ENCODE measurements at places on chromosomes 3 and 15.
A peak's percentile ranks its signal among the peaks of the same experiment; 100 is the strongest.

- DNase-seq = no peak
Measured at GRCh38 chr3:189099031-189099471, 72.7 kb upstream of the TPRG1 start.

DNA sequence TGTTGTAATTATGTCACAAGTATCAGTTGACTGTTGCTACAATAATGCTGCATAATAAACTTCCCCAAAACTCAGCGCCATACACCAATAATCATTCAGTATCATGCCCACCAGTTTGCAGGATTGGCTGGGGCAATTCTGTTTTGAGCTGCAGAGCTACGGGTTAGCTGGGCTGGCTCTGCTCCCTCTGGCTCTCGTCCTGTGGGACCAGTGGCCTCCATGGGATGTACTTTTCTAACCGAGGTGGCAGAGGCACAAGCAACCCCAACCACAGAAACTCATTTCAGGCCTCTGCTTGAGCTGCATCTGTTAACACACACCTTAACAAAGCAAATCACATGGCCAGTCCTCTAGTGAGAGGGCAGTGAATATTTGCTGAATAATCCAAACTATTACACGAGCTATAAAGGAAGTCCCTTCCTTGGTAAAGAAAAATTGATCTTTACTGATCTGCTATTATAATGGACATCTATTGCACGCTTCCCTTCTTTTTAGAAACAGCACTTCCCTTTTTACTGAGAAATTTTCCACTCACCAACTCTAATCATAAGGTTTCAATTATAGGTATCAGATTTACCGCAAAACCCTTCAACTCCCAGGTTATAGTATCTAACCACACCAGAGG is 10.9 kb upstream of the BCL2A1 start:
- no peak for DNase-seq

DNA sequence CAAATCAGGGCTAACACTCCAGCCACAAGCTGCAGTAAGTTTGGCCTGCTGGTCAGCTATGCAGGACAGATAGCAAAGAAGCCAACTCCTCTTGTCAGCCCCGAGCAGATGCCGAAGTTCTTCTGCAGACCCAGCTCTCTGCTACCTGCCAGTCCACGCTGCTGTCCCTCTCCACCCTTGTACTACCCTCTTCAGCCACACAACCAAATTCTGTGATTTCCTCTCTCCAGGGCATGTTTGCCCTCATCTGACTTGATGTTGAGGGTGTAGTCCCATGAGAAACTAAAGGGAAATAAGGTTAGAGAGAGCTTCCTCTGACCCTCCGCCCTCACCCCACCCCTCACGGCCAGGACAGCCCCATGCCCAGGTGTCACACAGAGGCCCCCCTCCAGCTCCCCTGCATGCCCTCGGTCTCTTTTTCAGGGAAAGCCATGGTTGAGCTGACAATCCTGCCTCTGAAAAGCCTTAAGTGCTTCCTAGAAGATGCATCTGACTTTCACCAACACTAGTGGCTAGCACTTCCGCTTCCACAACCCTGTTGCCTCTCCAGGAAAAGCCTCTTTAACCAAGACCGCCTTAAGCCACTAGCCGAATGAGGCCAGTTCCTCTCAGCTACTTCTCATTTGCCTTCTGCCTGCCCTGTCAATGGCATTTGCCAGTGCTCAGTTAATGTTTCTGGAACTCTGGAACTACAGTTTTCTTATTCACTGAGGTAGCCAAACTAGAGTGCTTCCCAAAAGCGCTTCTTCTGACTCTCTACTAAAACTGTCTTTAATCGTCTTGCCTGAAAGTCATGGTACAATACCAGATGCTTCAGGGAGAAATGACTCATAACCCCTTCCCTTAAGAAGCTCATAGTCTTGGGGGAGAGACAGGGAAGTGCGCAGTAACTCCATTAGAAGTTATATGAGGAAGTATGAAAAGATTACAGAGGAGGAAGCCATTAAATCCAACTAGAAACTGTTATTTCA is 300.4 kb upstream of the STT3B start:
- DNase-seq = no peak

- no peak for DNase-seq
Measured at GRCh38 chr15:92454555-92455105, 60.9 kb downstream of the ST8SIA2 start.

- DNase-seq = peak; percentile 46
Measured at GRCh38 chr15:59917504-59918157, 86.5 kb upstream of the FOXB1 start.

DNA sequence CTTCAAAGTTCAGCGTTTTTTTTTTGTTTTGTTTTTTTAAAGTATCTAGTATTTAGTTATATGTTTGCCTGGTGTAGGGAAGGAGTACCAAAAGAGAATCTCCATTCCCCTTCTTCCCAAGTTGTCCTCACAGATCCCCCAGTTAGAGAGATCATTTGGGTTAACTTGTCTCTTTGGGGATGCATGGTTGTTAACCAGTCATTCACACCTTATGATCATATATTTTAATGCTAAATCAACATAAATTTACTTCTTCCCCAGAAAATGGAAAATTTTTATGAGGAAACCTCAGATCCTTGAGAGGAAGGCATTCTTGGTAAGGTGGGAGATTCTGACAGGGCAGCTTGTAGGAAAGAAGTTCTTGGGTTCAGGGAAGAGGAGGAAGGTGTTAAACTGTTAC is 1.5 kb upstream of the MGA start:
- DNase-seq = no peak

GRCh38 chr15:37524601-37525000 is 409.8 kb upstream of the TMCO5A start:
- DNase-seq = no peak

DNA sequence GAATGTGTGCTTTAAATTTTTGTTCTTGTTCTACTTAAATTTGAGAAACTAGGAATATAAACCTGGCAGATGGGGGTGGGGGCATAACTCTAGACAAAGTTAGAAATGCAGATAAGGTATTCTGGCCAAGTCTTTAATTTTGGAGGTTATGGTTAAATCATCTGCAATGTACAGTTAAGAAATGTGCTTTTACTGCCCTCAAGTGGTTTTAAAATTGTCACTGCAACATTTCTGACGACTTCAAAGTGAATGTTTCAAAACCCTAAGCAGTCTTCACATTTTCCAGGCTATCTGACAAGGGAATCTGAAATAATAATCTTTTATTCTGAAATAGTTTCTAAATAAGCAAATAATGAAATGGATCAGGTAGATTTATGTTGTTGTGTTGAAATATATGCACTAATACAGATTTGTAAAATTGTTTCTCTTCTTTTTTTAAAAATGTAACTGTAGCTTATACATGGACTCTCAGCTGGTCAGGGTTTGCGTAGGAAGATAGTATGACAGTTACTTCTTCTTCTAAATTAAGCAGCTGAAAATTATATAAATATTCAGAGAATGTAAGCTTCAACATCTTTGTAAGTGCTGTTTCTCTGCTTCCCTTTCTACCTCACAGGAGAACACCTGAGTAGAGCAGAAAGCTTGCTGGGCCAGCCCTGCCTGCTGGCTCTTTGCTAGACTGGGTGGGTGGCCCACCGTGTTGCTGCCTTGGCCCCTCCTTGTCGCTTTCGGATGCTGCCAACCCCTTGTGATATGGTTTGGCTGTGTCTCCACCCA is 45.0 kb downstream of the SUCNR1 start:
- DNase-seq = no peak

DNA sequence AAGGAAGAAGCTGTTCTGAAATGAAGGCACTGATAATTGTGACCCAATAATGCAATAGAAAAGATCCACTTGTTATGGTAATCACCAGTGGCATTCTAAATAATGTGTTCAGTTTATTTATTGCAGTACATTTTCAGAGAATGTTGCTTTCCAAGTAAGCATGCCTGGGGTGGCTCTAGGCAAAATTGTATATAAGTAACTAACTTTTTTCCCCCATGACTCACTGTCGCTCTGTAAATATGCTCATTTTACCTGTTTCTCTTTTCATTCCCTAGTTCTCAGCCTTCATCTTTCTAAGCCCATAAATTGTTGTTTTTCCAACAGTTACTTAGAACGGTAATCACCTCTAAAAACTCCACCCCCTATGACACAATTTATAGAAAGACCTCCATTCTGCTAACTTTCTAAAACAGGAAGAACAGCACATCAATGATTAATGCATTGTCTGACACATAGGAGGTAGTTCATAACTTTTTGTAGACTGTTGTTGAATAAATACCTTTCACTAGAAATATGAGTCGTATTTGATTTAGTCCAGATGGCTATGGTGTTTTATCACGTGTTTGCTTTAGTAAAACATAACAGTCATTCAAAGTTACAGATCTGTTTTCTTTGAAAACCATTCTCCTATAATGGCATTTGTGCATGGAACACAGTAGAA is 143.1 kb downstream of the LSAMP start:
- no peak for DNase-seq

- peak; percentile 48 for DNase-seq
Measured at GRCh38 chr3:146469150-146470017, at the start of gene PLSCR2. Gene PLSCR2 (minus strand): TSS chr3:146469561. CDS start chr3:146459904, 9,657 bp downstream.

DNA sequence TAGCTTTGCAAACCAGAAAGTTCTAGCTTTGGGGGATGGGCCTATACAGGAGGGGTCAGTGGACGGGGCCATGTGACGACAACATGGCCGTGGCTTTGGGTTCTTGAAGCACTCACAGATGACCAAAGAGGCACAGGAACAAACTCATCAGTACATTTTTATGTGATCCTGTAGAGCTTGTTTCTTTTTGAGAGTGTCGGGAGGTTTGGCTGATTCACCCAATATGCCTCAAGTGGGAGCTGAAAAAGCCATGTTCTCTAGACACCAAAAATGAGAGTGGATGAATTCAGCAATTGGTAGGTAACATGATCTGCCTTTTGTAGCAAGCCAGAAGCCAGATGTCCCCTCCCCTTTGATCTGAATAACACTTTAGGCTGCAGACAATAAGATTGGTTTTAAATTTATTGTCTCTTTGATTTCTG is 30.1 kb downstream of the GREM1 start:
- DNase-seq = no peak

DNA sequence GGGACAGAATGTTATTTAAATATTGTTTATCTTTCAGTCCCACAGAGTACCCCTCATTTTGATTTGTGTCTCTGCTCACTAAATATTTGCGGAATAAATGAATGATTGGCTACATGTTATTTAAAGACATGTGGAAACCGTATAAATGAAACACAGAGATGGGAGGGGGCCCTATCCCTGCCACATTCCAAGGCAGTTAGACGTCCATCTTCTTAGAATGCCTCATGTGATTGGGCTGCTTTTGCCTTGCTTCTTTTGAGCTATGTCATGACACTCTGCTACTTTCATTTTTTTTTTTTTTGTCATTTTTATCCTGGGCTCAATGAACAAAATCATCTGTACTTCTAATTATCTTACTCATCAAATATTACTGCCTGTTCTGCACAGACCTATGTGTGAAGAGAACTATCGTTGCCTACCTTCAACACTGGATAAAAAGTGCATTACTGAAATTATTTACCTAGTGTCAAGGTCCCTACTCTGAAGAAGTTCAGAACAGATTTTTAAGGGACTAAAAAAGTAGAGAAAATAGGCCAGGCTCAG is 83.9 kb upstream of the FAM98B start:
- no peak for DNase-seq

DNA sequence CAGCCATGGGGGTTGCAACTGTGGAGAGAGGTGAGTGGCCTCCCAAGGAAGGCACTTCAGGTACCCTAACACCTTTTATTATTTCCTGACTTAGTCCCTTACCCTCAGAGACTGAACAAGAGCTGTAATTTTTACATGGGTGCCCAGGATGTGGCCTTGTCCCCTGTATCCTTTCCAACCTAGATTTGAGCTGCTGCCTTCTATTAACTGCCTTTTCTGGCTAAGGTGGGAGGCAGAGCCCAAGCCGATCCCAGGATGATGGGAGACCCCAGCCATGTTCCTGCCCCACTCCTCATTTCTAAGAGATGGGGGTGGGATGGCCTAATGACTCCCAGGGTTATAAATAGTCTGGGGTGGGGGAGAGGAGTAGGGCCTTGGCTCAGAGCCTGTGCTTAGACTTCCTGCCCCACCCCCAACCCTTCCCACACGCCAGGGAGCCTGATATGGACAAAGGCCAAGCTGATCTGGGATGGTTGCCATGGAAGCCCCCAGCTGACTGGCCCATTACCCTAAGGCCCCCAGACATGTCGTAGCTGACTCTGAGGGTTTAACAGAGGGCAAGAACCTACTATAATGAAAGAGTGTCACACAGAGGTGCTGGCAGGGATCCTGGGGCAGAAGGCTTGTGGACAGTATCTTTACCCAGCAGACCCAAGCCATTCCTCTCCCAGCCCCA is 1.9 kb downstream of the KLHDC8B start:
- DNase-seq = no peak

DNA sequence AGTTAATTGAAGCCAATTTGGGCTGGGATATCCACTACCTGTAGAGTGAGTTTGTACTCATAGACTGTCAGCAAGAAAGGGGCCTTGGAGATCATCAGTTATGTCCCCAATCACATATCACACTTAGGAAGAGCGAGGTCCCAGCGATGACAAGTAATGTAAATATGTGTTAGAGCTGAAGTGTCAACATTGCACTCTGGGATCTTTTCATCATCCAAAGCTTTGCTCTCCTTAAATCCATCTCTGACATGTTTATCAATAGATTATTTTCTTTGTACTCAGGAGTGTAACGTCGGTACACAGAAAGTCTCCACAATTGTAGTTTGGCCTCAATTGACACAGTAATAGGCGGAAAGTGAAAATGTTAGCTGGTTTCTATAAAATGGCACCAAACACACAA is 113.7 kb upstream of the TPRG1 start:
- DNase-seq = no peak

- DNase-seq = no peak
Measured at GRCh38 chr3:127038466-127038865, 55.6 kb downstream of the PLXNA1 start.

DNA sequence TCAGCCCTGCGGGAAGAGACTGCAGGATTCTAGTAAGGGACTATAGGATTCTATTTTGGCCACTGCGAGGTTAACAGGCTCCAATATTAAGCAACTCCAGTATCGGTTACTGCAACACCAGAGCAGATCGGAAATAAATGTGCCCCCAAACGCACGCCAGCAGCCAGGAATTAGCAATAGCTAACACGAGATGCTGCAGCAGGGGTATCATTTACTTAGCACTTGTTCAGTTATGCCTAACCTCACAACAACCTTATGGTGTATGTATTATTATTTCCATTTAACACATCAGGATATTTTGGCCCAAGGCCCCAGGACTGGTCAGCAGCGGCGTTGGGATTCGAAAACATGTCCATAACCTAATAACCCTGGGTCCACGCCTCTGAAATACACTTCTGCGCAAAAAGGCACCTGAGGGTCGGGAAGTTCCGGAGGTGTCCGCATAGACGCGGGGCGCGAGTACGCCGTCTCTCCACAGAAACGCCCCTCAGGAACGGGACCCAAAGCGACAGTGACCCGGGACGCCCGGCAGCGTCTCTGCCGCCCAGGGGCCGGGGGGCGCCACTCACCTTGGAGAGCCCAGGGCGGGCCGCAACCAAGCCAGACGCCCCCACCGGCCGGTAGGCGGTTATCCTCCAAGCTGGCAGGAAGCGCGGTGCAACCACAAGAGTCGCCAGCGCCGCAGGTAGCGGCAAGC is 681 bp downstream of the PIK3CB start:
- DNase-seq = no peak

DNA sequence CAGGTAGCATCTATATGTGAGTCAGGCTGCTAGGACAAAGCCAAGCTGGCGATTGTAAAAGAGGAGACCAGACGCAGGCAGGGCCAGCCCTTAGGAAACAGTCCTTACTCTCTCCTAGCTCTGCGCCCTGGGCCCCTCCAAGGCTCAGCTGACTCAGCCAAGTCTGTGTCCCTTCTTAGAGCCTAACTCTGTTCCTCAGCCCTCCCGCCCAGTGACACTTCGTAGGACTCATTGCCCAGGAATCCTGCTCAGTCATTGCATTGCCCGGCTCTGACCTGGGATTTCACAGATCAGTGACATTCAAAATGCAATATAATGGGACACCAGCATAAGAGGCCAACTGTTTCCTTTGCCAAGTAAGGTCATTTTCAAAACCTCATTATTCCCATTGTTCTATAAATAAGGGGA is 244.2 kb downstream of the TLE3 start:
- no peak for DNase-seq

All from stimulated activated CD4-positive, alpha-beta T cell treated with anti-CD3 and anti-CD28 coated beads, Interleukin-15, amount 100 ng/mL, for 1 hour (primary cell).